Cortex of kidney (tissue), 1 donor: ENCODE measurements at places on chromosomes 4 and X.

DNA sequence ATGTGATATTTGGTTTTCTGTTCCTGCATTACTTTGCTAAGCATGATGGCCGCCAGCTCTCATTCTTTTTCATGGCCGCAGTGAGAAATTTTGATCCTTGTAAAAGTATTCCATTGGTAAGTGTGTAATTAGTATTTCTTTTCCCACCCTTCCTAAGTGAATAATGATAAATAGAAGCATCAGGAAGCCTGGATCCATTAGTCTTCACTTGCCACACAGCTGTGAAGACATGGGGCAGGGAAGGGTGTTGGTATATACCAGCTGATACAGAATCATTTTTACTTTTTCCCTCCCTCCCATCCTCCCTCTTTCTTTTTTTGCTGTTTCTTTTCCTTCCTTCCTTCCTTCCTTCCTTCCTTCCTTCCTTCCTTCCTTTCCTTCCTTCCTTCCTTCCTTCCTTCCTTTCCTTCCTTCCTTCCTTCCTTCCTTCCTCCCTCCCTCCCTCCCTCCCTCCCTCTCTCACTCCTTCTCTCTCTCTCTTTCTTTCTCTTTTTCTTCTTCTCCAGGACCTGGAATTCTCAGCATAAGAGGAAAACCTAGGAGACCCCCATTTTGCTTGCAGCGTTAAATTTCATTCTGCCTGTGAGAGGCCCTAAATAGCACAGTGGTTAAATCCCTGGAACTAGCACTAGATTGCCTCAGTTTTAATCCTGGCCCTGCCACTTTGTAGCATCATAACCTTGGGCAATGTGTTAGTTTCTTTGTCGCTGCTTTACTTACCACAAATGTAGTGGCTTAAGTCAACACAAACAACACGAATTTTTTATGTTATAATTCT lies 1.4 kb upstream of the NR0B1 start:
- no peak for DNase-seq

GRCh38 chr4:53706422-53707032 lies 115.2 kb upstream of the LNX1 start:
- no peak for DNase-seq

GRCh38 chr4:55588160-55588559 lies 3.9 kb downstream of the PDCL2 start:
- DNase-seq, result no peak

GRCh38 chr4:54539500-54540029 lies 118.2 kb upstream of the KIT start:
- no peak for DNase-seq

GRCh38 chr4:173488074-173488473 lies 42.0 kb downstream of the HAND2 start:
- no peak for DNase-seq

GRCh38 chr4:169940460-169940859 lies 85.7 kb downstream of the MFAP3L start:
- DNase-seq, result no peak

- DNase-seq, result no peak
Observed at GRCh38 chrX:24019448-24019847, 7.5 kb downstream of the KLHL15 start.

DNA sequence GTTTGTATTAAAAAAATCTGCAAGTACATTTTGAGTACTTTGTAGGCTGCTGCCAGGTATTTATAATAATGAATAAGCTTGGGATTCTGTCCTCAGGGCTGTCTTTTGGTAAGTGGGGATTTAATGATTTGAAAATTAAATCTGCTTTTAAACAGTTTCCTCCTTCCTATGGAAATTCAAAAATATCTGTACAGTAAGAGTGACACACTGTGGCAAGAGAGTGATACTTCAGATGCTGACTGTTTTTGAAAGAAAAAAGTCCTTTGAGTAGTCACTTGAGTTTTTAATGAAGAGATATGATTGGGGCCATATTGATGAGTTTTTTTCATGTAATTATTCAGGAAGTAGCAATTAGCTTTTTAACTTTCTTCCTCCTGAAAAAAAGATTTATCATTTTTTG lies 49.2 kb downstream of the SMARCAD1 start:
- DNase-seq, result no peak

DNA sequence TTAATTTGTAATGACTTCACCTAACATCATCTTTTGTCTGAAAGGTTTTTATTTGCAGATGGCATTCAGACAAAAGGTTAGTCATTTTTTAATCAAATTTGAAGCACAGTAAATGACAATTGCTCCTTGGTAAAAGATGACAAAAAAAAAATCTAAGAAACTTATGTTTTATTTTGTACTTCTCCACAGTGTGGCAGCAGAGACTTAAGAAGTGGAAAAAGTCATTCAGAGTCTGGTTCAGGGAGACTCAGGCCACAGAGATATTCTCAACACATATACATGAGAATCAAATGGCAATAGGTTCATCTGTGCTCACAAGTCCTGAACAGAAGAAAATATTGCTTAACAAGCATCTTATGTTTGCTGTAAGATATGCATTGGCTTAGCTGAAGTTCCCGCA lies 436.2 kb downstream of the KCNIP4 start:
- no peak for DNase-seq

- DNase-seq, result no peak
Observed at GRCh38 chrX:105876658-105877057, 54.3 kb downstream of the NRK start.

DNA sequence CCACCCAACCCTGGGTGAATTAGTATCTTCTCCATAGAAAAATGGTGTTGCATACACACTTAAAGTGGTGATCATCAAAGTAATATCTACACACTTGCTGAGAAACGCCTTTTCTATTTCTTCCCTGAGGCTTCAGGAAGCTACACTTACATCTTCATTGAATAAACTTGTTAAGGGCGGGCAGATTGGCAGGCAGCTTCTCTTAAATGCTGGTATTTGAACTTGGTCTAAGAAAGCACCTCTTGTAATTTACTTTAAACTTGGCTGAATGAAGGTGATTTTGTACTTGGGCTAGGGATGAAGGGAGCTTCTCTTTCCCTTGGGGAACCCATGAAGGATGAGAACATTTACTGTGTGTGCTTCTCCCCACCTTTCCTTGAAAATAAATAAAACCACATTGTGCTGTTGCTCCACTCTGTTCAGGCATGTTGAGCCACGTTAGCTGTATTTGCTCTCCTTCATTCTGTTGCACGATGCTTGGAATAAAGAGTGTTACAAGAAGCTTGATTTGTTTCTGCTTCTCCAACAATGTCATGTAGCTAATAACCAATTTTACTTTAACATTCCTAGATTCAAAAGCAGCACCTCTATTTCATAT lies 430.1 kb downstream of the ANKRD50 start:
- DNase-seq, result no peak

- no peak for DNase-seq
Observed at GRCh38 chrX:134673123-134673522, 14.9 kb upstream of the PLAC1 start.

DNA sequence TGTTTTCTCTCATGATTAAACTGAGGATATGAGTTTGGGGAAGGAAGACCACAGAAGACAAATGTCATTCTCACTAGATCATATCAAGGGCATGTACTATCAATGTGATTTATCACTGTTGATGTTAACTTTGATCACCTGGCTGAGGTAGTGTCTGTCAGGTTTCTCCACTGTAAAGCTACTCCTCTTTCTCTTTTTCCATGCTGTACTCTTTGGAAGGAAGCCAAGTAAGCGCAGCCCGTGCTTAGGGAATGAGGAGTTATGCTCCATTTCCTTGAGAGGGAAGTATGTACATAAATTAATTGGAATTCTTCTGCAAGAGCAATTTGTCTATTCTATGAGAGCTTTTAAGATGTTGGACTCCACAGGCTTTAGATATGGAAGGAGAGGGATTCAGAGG lies 4.0 kb upstream of the KANTR start:
- no peak for DNase-seq

DNA sequence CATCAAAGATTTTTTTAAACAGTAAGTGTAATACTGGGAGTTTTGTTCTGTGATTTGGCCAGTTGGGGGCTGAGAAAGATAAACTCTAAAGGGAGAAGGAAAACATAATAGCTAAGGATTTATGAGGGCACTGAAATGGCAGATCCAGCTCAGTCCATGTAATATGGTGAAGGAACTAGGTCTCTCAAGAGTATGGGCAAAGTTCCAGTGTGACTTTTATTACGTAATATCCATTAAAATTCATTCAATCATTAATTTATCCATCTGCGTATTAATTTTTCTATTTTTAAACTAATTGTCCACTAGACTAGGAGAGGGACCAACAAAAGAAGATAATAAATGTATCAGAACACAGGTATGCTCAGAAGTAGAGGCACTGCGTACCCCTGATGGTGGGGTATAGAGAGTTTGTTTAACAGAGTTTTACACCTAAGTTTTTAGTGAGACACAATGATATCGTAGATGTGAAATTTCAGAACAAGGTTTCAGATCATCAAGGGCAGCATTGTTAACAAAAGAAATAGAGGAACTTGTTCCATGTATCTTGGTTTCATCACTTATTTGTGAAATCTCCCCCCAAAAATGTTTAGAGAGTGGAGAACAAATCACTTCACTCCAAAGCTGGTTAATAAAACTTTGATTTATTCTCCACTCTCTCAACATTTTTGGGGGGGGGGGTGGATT lies 351.1 kb downstream of the GRXCR1 start:
- no peak for DNase-seq

DNA sequence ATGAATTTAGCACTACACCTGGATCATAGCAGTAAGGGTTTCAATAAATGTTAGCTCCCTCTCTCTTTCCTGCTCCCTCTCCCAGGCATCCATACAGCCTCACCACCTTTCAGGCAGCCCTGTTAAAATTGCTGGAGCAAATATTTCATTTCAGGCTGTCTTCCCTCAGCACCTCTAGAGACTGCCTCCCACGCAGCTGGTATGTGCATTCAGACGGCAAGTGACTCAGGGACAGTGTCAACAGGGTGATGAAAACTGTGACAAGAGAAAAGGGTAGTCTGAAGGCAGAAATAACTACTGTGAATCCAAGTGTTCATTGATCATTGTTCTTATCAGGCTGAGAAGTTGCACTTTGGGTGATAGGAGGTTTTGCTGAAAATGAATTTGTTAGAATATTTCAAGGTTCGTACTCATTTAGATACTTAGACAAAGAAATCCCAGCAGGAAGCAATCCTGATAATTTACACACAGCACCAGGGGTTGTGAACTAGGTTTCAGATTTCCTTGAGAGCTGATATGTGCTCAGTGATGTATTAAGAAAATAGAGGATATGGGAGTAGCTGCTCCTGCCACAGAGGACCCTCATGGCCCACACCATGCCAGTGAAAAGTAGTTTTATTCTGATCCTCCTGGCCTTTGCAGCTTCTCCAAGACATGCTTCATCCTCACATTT lies 424.2 kb downstream of the FGF13 start:
- DNase-seq, result no peak

GRCh38 chr4:175451238-175451965 lies 360.7 kb downstream of the GPM6A start:
- DNase-seq, result no peak

DNA sequence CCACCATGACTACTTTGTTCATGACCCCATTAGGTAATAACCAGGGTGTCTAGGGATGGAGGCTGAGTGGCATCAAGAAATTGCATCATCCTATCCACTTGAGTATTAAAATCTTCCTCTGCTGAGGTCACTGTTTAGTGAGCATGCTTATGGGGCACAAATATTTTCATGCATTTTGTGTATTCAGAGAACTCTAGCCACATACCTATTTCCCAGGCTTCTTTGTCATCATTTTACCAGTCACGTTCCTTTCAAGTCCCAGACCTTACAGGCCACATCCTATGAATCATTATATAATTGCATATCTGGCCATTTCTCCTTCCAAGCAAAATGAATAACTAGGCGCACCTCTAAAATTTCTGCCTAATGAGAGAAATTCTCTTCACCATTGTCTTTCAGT lies 1882.9 kb upstream of the AGA start:
- no peak for DNase-seq

DNA sequence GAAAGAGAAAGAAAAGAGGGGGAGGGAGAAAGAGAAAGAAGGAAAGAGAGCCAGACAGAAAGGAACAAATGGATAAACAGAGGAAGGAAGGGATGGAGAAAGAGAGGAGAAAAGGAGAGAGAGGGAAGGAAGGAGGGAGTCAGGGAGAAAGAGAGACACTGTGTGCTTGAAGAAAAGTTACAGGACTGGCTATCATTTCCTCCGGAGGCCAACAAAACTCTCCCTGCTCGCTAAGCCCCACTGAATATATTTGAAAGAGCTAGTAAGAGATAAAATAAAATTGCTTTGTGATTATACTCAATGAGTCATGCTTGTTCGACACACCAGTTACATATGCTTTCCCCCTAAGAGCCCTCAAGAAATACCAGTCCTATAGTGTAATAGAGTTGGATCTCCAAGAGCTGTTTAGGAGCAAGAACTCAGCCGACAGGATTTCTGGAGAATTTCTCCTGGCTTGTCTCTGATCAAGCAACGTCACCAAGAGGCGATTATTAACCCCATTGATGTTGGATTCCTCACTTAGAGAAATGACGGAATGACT lies 102.2 kb downstream of the MXRA5 start:
- DNase-seq, result no peak

DNA sequence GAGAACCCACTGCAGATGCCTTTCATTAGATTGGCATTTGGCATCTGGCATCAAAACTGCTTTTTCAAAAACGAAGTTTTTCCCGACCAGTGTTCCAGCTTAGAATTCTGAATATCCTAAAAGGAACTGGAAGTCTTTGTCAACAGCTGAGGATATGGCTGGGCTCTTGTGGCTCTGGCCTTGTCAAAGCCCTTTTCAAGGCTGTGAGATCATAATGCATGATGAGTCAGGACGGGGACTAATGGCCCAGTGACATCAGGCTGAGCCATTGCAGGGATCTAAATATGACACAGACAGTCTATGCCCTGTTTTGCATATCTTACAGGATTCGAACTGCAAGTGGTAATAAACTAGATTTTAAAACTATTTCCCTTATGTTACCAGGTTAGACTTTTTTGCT lies 306.4 kb downstream of the PTTG2 start:
- no peak for DNase-seq

- no peak for DNase-seq
Observed at GRCh38 chr4:118032691-118033090, 1.6 kb upstream of the NDST3 start.

DNA sequence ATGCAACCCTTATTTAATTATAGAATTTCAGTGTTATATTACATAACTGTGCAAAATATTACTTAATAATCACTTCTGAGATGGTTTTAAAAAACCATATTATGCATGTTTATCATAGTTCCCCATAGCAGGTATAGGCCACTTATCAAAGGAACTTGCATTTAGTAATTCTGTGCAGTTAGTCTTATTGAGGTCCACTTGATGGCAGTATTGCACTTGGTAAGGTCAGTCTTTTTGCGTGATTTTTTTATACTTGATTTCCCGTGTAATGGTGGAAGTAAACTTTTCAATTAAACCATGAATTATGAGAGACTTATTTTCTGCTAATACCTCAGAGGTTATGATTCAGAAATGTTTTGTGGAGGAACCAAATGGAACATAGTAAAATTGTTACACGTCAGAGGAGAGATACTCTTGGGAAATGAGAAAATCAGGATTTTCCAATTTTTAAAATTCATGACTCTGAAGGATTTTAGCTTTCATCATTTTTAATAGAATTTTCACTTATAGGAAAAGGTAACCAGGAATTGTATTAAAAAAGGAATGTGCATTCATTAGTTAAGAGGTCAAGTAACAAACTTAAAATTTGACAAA lies 230.0 kb downstream of the CCSER1 start:
- no peak for DNase-seq
